ENCODE measurements at places on chromosomes 1 and 21.
A peak's percentile ranks its signal among the peaks of the same experiment; 100 is the strongest.

- DNase-seq: no peak
Observed at GRCh38 chr1:161196521-161197451, 2.1 kb downstream of the ADAMTS4 start.

DNA sequence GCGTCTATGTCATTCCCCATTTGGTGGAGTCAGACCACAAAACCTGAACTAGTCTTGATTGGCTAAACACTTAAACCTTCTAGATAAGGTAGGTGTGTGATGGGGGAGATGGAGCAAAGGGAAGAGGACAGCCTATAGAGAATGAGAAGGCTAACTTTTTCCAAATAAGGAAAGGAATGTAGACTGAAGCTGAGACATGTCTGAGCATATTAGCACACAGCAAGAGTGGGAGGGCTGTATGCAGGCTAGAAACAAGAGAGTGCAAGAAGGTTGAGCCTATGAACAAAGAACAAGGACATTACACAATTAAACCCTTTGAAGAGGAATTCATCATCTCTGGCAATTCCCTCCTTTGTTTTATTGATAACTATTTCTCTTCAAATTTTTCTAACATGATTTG is 89.2 kb upstream of the OLFM3 start:
- DNase-seq: no peak

- DNase-seq: no peak
Observed at GRCh38 chr1:66519992-66520391, 14.0 kb upstream of the SGIP1 start.

DNA sequence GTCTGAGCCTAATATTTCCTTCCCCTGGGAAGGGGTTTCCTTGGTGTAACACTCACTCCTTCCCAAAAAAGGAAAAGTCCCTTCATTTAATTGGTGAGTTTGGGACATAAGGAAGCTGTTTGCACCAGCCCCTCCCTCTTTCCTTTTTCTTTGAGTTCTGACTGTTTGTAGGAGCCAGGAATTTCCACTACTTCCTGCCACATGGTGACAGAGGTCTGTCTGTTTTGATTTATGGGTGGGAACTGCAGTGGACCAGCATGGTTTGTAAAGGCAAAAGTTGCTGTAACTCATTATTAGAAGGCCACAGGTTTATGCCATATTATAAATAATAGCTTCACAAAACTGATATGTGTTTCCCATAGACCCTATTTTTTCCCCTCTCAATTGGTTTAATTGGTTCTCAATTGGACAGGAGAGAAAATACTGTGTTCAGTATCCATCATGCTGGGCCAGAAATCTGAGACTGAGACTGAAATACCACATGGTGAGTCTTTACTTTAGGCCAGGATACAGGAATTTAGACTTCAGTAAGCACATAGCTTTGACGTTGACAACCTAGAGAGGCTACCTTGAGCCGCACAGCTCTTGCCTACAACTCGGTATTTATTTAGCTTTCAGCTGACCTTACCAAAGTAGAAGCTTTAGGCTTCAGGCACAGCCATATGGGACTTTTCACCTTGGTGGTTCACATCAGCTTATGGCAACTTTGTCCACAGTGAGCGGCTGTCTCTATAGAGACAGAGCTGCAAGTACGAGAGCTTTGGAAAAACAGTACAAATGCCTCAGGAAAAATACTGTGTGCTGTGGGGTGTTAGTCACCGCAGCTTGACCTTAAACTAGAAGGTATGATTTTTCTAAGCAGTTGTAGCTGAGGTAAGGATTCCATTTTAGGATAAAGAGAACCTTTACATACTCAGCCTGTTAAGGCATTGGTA is 40.0 kb upstream of the RGS7 start:
- DNase-seq: no peak

DNA sequence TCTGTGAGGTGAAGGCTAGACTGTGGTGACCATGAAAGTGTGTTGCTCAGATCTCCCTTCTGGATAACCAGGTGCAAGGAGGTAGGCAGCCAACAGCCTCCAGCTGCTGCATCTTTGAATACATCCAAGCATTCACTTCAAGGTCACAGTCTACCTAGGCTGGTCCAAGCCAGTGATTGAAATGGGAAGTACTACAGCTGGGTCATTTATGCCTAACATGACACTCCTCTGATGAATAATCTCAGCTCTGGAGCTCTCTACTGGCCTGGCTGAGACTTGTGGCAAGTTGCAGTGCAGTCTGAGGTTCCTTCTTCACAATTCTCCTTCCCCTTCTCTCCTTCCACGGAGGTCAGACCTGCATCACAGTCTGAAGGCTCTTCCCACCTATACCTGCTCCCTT is 35.0 kb upstream of the ARHGAP29 start:
- no peak for DNase-seq

GRCh38 chr1:90474158-90474557 is 242.9 kb downstream of the BARHL2 start:
- DNase-seq: no peak

DNA sequence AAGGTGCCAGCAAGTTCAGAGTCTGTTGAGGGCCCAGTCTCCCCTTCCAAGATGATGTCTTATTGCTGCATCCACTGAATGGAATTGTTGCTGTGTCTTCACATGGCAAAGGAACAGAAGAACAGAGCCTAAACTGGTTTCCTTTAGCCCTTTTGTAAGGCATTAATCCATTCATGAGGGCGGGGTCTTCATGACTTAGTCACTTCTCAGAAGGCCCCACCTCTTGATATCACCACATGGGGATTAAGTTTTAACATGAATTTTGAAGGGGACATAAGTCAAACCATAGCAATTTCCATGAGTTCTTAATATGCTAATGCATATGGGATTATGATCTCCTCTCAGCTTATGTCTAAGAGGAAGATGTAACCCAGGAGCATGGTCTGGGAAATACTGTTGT is 182.9 kb downstream of the LRRC7 start:
- no peak for DNase-seq

DNA sequence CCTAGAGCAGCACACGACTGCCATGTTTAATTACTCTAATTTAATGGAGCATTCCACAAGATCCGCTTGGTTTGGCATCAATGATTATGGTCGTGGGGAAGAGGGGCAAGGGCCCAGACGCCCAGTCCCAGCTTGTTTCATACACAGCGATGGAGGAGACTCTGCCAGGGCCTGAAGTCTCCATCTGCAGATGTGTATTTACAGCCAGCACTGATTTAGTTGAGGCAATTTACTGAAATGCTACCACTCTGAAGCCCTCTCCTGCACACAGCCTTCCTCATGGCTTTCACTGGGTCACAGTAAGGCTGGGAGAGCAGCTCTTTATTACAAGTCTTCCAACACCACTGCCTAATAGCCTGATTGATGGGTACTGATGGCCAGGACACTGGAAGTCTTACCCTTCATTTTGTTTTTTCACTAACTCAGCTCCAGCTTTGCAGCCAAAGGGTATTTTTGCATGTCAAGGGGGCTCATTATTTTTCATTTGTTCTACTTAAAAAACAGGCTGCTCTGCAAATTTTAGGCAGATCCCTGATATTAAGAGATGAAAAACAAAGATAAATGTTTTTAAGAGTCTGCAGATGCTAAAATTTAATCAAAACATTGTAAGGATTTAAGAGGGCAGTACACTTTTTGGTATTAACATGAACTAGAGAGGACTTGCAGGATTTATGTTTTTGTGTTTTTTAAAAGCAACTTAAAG is 236.3 kb downstream of the SIPA1L2 start:
- no peak for DNase-seq

- no peak for DNase-seq
Observed at GRCh38 chr1:91557826-91558225, 57.2 kb downstream of the CDC7 start.

GRCh38 chr1:61081686-61082310 is 563 bp upstream of the NFIA start:
- DNase-seq: peak; percentile 50

- no peak for DNase-seq
Observed at GRCh38 chr1:67759692-67760029, 73.6 kb downstream of the GNG12 start.

- peak; percentile 45 for DNase-seq
Observed at GRCh38 chr1:246907472-246907871, 24.3 kb downstream of the AHCTF1 start.

GRCh38 chr1:59516881-59517280 is 220.0 kb downstream of the FGGY start:
- no peak for DNase-seq

GRCh38 chr1:30525971-30526651 is 197.3 kb downstream of the MATN1 start:
- no peak for DNase-seq

- no peak for DNase-seq
Observed at GRCh38 chr21:31577271-31577670, 82.2 kb upstream of the SOD1 start.

DNA sequence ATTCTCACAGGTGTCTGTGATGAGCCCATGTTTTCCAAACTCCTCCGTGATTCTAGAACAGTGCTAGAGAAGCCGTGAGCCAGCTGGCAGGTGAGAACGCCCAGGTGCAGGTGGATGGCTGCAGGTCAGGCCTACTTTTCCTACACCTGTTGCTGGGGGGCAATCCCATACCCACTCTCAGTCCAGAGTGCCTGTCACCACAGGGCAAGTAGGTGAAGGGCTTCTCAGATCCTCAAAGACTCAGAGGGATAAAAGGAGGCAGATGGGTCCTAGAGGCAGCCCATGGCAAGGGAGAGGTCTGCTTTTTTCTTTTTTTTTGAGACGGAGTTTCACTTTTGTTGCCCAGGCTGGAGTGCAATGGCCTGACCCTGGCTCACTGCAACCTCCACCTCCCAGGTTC is 50.7 kb upstream of the H6PD start:
- no peak for DNase-seq

DNA sequence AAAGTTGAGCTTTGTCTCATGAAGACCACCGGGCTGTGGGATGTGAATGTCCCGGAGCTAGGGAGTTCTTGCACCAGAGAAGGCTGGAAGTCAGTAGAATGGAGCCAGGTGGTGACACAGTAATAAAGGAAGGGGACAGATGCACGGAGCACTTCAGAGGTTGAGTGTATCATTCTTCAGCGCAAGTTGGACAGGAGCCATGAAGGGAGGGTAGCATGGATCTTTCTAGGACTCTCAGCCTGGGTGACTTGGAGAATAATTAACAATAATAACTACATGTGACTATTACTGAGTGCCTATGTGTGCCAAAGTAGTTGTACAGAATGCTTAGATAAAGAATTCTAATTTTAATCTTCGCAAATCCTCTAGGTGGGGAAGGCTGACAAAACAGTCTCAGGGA is 258.7 kb upstream of the AJAP1 start:
- DNase-seq: no peak

- DNase-seq: no peak
Observed at GRCh38 chr1:43799656-43800635, 92.6 kb downstream of the ST3GAL3 start.

DNA sequence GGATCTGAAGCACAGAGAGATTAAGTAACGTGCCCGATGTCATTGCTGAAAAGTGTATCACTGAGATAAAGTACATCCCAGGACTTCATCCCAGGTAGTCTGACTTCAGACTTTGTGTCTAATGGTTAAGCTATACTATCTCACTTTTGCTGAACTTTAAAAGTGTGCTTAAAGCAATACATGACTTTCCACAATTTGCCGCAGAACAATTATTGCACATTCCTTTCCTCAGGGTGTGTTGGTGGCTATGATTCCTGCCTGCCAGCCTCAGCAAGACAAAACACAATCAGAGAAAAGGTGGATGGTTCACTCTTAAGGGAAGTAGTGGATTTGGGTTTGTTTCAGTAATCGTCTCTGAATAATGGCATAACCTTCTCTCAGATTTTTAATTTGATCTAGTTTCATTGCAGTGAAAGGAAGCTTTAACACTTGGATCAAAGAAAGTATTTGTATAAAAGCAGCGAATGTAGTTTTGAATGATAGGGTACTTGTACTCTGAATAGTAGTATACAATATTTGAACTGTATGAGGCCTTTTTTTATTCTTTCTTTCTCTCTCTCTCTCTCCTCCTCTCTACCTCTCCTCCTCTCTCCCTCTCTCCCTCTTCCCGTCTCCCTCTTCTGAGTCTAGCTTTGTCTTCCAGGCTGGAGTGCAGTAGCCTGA is 47.0 kb downstream of the CNST start:
- DNase-seq: no peak

- no peak for DNase-seq
Observed at GRCh38 chr1:149977345-149977744, 33.2 kb downstream of the OTUD7B start.

DNA sequence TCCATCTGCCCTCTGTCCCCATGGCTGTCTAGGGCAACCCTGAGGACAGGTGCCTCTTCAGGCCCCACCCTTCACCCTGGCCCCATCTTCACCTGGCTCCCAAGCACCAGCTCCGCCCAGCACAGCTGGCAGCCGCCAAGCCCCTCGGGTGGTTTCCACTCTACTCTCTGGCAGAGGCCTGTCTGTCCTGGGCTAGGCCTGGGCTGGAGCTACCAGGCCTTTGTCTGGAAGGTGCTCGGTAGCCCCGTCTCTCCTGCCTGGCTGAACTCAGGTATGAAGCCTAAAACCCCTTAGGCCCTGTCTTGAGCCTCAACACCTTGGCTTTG is 17.4 kb downstream of the SDC3 start:
- DNase-seq: no peak

GRCh38 chr1:234887016-234887900 is 241.4 kb downstream of the TOMM20 start:
- no peak for DNase-seq

GRCh38 chr1:94817712-94818111 is 2.4 kb upstream of the SLC44A3 start:
- no peak for DNase-seq

DNA sequence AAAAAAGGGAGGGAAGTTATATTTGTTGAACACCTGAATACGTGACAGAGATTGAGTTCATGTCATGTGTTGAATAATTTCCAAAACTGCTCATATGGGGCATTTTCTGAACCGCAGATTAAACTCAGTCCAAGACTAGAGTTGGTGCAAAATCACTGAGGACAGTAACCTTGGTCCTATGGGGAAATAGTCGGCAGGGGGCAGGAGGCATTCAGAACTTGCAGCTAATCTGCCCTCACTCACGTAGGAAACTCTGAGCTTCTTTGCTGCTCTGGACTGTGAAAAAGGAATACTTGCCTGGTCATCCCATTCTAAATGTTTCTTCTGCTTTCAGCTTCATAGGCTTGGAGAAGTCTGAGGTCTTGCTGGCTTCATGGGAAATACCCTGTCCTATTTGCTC is 228.3 kb upstream of the ZP4 start:
- DNase-seq: no peak

DNA sequence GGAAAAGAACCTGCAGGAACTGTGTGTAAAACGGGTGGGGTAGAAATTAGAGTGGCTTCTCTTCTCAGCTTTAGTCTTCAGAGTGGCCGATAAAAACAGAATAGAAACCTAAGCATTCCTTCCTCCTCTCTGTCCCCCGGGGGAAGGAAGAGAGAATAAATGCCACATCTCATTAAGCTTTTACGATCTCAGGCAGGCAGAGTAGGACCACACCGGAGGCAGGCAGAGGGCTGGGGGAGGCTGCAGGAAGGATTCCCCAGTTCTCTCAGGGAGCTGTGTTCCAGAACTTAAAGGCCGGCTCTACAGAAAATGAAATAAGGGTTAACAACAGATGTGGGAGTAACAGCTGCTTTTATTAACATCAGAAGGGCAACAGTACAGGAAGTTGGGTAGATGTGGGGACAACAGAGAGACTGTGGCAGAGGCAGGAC is 24.5 kb upstream of the MEF2D start:
- DNase-seq: no peak
